ENCODE measurements at places on chromosomes 1 and 21.

DNA sequence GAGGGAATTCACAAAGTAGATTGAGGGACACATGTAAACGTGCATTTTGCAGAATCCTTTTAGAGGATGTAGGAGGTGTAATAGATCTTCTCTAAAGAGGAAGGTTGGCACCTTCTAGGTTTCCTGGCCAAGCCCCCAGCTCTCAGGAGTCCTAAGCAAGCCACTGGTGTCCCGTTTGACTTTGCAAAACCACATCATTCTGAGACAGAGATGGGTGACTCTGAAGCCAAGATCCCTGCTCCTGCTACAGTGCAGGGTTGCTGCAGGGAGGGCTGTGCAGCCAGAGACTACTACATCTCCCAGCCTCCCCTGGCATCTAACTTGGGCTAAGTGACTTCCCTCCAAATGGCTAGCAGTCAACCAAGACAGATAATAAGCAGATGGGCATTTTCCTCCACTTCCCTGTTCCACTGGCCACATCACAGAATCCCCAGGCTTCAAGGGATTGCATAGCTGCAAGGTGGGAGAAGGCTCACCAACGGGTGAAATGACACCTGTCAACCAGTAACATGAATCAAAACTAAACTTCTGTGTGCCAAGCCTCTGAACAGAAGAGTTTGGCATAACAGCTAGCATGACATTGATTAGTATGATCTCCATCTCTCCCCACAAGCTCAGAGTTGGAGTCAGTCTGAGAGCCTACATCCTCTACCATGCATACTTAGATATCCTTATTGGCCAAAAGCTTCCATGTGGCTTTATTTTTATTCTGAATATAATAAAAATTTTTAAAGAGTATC is 129.6 kb upstream of the COA6 start:
- no peak for DNase-seq
- H3K36me3 ChIP-seq, result no peaks in the 10 kb centered on the region
- H3K4me1 ChIP-seq, result peaks cover 23% of the 10 kb centered on the region
- no peak overlapping the region for H3K27ac ChIP-seq

GRCh38 chr21:45123440-45123839 is 49.1 kb downstream of the ADARB1 start:
- H3K27ac ChIP-seq, result peak overlapping the region; percentile 33
- no peak overlapping the region for H3K4me3 ChIP-seq
- H3K36me3 ChIP-seq, result no peaks in the 10 kb centered on the region
- H3K27me3 ChIP-seq, result no peaks in the 10 kb centered on the region
- H3K4me1 ChIP-seq, result peaks cover 23% of the 10 kb centered on the region

DNA sequence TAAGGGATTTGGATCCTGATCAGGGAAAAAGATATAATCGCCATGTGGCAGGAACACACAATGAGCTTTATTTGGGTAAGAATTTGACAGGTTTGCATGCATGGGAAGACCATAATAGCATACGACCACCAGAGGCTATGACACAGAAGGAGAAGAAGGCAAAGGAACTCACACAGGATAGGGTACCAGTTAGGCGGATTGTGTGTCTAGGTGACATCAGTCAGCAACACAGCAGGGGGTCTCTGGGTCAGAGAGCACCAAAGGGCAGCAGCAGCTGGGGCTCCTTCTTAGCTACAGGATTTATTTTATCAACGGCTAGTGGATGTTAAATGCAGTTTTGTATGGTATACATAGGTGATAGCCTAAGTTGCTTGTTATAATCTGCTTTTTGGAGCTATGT is 551.3 kb downstream of the KCNT2 start:
- H3K4me1 ChIP-seq, result no peaks in the 10 kb centered on the region
- DNase-seq, result no peak
- H3K4me3 ChIP-seq, result no peak overlapping the region
- no peak overlapping the region for H3K27ac ChIP-seq

DNA sequence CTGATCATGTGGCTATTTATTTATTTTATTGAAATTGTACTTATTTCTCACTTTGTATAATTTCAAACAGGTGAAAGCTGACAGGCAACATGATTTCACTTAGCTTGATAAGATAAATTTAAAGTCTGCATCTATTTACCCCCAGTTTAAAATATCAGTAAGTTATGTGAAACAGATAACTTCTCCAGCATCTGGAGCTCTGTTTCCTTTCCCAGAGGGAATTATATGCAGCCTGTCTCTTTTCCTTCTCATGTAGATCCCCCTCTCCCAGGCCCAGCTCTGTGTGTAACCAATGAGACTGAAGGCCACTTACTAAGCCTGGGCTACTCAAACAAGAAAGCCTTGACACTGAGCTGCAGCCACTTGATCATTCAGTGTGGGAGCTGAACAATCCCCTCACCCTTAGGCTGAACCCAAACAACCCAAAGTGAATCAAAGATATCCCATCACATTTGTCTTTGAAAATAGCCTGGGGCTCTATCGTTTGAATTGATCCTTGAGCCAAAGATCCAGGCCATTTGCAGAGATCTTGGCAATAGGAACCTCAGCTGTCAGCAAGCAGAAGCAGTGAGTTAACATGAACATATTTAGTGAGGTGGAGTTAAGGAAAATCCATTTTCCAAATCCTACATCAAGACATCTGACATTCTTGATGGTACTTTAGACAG is 383.9 kb downstream of the TGFB2 start:
- H3K4me1 ChIP-seq, result no peaks in the 10 kb centered on the region
- H3K36me3 ChIP-seq, result no peaks in the 10 kb centered on the region
- H3K4me3 ChIP-seq, result no peak overlapping the region
- H3K27ac ChIP-seq, result no peak overlapping the region
- H3K27me3 ChIP-seq, result no peaks in the 10 kb centered on the region

DNA sequence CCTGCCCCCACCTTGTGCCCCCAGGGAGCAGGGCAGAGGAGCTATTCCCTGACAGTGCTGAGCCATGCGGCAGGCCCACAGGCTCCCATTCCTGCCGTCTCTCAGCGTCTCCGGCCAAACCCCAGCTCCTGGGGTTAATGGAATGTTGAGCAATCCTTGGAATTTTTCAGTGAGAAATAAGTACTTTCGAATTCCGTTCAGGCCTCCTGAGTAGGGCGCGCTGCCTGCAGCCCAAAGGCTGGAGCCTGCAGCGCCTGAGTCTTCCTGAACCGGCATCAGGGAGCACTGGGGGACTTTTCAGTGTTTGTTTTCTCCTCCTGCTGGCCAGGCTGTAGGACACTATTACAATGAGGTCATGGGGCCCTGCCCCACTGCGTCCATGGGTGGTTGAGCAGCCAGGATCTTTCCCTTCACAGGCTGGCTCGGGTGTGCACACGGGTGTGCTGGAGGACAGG is 33.3 kb upstream of the CSF1 start:
- no peaks in the 10 kb centered on the region for H3K27me3 ChIP-seq
- no peak overlapping the region for H3K4me3 ChIP-seq
- H3K36me3 ChIP-seq, result no peaks in the 10 kb centered on the region

GRCh38 chr1:4734219-4734618 is 79.8 kb downstream of the AJAP1 start:
- peaks cover 11% of the 10 kb centered on the region for H3K4me1 ChIP-seq
- no peak overlapping the region for H3K27ac ChIP-seq
- H3K4me3 ChIP-seq, result no peak overlapping the region
- peaks cover 4% of the 10 kb centered on the region for H3K36me3 ChIP-seq
- DNase-seq, result no peak

GRCh38 chr1:1264868-1265272 is 8.8 kb downstream of the UBE2J2 start:
- peaks cover 13% of the 10 kb centered on the region for H3K4me1 ChIP-seq

DNA sequence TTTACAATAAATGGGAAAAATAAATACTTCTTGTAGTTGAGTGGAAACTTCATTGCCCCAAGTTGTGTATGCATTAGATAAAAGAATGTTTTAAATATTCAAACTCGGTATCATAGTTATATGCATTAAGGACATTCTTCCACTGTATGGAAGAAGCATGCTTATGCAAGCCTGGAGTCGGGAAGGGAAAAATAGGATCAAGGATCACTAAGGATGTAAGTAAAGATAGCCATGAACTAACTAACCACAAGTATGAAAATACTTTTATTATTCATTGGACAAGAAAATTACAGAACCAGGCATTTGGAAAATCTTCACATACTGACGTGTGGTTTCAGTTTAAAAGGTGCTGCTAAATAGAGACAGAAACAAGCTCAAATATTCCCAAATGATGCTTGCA is 26.9 kb upstream of the DPYD start:
- no peaks in the 10 kb centered on the region for H3K36me3 ChIP-seq
- no peak overlapping the region for H3K27ac ChIP-seq
- H3K4me3 ChIP-seq, result no peak overlapping the region
- no peaks in the 10 kb centered on the region for H3K27me3 ChIP-seq
- no peak for DNase-seq
- H3K4me1 ChIP-seq, result peaks cover 9% of the 10 kb centered on the region

DNA sequence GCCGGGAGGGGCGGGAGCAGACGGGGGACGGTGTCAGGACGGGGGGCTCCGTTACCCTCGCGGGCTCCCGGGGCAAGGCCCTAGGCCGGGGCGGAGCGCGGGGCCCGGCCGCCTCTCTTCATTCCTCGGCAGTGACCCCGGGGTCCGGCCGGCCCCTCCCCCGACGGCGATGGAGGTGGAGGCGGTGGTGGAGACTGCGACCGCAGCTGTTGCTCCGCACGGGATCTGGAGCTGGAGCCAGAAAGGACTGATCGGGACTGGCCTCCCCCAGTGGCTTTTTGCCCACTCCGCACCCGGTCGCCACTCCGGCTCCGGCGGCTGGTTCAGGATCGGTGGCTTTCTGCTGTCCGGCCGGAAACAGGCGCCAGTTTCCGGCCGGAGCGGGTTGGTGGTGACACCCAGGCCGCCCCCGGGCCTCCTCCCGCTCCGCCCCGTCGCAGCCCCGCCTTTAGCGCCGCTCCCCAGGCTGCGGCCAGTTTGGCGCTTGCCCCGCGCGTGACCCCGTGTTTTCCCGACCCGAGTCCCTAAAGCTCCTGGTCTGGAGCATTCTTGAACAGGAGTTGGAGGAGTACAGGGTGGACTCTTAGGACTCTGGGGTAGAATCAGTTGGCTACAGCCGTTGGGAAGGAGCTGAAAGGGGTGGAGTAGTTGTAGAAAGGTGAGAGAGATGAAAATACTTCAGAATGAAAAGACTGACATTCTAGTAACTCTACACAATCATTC is at the start of gene OTUD7B:
Gene OTUD7B, minus strand, starts transcription at position 334 of the 723 bp plus-strand sequence. CDS start 33,216 bp downstream, outside the sequence.
- no peaks in the 10 kb centered on the region for H3K36me3 ChIP-seq
- H3K4me3 ChIP-seq, result peak within 1 kb of the TSS; percentile 96
- H3K27ac ChIP-seq, result peak within 1 kb of the TSS; percentile 85
- H3K4me1 ChIP-seq, result peaks cover 28% of the 10 kb centered on the region

DNA sequence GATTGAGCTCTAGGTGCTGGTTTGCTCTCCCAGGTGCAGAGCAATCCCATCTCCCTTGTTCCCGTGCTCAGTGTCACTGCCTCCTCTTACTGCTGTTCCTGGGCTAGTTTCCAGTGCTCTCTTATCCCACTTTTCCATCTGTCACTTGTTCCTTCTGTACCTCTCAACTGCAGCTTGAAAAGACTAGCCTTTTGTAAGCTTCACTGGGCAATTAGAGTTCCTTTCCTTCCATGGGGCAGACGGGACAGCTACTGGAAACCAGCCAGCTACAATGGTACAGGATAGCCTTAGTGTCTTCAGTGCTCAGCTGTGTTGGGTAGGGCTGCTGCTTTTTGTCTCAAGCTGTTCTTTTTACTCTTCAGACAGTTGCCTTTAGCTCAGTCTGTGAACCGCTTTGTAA is 31.6 kb downstream of the AGT start:
- H3K27me3 ChIP-seq, result no peaks in the 10 kb centered on the region
- DNase-seq, result no peak
- H3K4me1 ChIP-seq, result peaks cover 5% of the 10 kb centered on the region
- peaks cover 8% of the 10 kb centered on the region for H3K36me3 ChIP-seq

Data from naive thymus-derived CD8-positive, alpha-beta T cell (primary cell).